Naive B cell (primary cell): ENCODE measurements at places on chromosomes 1 and 21.

- DNase-seq = no peak
These were observed 9.9 kb downstream of the KCNJ15 start for GRCh38 chr21:38266732-38267131.

DNA sequence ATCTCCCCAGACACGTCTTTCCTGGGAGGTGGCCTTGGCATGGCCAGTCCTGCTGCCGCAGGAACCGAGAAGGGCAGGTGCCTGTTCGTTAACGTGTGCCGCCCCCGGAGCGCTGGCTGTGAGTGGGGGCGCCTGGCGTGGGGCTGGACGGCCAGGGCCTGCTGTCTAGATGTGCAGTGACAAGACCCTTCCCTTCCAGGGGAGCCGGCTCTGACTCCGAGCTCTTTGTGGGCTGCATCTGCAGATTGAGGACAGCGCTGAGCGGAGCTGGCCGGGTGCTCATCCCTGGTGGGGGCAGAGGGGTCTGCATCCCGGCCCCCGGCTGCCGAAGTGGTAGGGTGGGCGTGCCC is 13.0 kb downstream of the COL18A1 start:
- no peak for DNase-seq

GRCh38 chr1:59898927-59899326 is 27.6 kb downstream of the CYP2J2 start:
- no peak for DNase-seq

- DNase-seq = no peak
These were observed 93.4 kb upstream of the KCNE2 start for GRCh38 chr21:34270411-34270810.

- no peak for DNase-seq
These were observed 638 bp upstream of the OLIG2 start for GRCh38 chr21:33025106-33025488.

GRCh38 chr1:236149696-236150228 is 7.4 kb downstream of the GPR137B start:
- DNase-seq = no peak

DNA sequence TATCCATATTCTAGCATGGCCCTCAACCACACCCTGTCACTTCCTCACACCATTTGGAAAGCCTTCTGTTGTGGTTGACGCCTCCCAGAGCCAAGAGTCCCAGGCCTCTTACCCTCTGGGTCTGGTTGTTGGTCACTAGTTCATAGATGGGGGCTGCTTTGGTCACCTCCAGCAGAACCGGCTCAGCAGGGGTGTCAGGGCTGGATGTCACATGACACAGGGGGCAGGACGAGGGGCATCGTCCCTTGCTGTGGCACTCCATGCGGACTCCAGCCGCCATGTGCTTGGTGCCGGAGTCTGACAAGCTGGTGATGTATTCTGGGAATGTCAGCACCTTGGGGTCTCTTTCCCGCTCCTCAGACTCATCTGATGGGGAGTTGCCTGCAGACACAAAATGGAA is 270.1 kb downstream of the ASTN1 start:
- DNase-seq = no peak

- DNase-seq = no peak
These were observed 14.8 kb downstream of the RSBN1 start for GRCh38 chr1:113797472-113797871.

- DNase-seq = no peak
These were observed 844 bp upstream of the MEAF6 start for GRCh38 chr1:37515185-37516034.

GRCh38 chr21:27248814-27249213 is 281.9 kb upstream of the ADAMTS5 start:
- no peak for DNase-seq

GRCh38 chr1:173508541-173508940 is 31.4 kb downstream of the PRDX6 start:
- DNase-seq = no peak

DNA sequence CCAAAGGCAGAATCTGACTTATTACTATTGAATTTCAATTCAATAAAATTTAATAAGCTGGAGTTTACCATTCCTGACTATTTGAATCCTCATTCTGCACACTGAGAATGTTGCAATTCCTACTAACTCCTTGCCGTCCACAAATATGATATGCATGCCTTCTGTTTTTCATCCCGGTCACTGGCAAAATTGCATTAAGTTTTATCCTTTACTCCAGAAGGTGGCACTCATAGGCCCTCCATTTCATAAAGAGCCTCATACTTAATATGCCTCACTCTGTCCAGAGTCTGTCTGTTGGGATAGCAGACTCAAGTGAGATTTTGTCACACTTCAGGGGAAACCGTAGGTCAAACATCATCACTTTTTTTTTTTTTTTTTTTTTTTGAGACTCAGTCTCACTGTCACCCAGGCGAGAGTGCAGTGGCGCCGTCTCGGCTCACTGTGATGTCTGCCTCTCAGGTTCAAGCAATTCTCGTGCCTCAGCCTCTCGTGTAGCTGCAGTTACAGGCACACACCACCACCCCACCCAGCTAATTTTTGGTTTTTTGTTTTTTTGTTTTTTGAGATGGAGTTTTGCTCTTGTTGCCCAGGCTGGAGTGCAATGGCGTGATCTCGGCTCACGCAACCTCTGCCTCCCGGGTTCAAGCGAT is 27.3 kb downstream of the F11R start:
- no peak for DNase-seq

DNA sequence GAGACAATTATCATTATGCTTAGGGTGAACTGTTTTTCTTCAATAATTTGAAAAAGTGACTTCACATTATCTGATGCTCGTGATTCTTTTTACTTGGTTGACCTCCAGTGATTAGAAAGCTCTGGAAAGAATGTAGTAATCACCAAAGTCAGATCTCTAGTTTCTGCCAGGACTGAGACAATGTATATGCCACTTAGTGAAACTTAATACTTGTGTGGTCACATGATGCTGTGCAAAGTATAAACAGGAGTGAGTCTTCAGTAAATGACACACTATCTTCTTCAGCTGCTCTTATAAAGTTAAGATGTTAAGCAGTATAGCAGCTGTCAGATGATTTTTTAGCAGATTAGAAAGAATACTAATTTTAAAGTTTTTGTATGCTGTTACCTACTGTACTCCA is 17.2 kb downstream of the VCAM1 start:
- no peak for DNase-seq

DNA sequence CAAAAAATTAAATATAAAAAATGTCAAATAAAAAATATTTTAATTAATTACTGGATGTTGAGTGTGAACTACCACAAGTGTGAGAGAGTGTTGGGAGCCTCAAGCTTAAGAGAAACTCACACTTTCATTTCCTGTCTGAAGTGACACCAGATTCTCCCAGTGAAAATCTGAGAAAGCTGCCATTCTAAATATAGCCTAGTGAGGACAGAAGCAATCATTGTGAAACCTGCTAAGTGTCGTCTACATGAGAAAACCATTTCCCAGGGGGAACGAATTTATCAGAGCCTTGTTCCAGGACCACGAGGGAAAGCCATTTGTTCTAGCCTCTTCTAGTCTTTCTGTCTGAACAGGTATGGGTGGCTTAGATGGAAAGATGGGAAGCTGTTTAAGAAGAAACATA is 329.3 kb upstream of the PRMT6 start:
- DNase-seq = no peak

- peak; percentile 57 for DNase-seq
These were observed 44.1 kb upstream of the SLC25A33 start for GRCh38 chr1:9494936-9495758.

DNA sequence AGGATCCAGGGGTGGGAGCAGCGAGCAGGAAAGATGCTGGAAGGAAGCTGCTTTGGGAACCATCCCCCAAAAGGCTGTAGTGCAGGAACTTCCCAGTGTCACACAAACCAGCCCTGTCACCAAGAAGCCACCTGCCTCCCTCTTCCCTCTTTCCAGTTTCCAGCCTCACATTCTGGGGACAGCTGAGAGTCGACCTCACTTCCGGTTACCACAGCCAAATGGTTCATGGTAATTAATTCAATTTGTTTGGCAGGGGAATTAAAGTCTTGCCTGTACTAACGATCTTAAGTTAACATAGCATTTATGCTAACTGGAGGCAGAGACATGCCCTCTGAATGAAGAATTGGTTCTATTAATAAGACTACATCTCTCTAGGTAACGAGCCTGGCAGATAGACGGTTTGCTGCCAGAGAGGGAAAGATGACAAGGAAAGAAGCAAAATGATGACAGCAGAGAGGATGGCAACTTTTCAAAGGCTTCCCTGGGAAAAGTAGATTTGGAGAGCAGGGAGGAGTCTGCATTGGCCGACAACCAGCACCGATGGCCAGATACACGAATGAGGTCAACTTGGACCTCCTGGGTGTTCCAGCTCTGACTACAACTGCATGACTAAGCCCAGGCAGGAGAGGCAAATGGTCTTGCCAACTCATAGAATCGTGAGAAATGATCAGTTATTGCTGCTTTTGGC is 64.1 kb downstream of the TMCO4 start:
- DNase-seq = no peak

GRCh38 chr1:7326366-7326765 is 444.7 kb upstream of the VAMP3 start:
- no peak for DNase-seq

GRCh38 chr1:167158111-167158812 is 62.4 kb upstream of the POU2F1 start:
- DNase-seq = no peak

GRCh38 chr1:27590917-27591508 is 12.9 kb downstream of the AHDC1 start:
- no peak for DNase-seq

GRCh38 chr1:193318347-193318746 is 131.9 kb upstream of the B3GALT2 start:
- no peak for DNase-seq

DNA sequence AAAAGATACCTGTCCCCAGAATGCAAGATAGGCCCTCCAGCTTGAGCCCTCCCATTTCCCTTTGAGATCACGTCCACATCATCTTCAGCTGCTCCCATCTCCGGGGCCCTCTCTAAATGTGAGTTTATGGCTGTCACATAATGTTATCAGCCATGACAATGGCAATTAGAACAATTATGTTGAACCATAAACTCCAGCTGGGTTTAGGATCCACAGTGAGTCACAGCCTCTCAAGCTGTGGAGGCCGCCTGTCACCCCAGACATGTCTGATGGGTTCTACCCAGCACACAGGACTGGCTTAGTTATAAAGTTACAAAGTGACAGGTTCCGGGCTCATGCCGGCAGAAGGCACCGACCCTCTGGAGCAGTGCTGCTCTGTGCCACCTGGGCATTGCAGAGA is 597.3 kb downstream of the PTPRU start:
- DNase-seq = no peak

GRCh38 chr1:48785869-48786268 is 9.2 kb upstream of the BEND5 start:
- DNase-seq = no peak

DNA sequence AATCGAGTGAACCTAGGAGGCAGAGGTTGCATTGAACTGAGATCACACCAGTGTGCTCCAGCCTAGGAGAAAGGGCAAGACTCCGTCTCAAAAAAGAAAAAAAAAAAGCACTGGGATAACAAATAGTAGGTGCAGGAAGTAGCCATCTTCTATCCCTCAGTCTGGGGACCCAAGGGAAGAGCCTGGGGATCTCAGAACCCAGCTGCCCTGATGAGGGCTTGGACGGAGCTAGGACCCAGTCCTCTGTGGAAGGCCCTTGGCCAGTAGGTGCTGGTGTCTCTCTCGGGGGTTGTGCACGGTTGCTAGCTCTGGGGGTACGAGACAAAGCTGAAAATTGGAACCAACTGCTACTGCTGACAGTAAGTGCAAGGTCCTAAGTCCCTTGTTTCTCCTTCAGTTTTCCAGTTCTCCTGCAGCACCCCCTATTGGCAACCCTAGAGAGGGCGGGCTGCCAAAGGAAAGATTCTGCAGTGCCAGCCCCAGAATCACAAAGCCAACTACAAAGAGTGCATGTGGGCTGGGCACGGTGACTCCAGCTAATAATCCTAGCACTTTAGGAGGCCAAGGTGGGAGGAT is 57.6 kb upstream of the KIF1B start:
- DNase-seq = peak; percentile 2

DNA sequence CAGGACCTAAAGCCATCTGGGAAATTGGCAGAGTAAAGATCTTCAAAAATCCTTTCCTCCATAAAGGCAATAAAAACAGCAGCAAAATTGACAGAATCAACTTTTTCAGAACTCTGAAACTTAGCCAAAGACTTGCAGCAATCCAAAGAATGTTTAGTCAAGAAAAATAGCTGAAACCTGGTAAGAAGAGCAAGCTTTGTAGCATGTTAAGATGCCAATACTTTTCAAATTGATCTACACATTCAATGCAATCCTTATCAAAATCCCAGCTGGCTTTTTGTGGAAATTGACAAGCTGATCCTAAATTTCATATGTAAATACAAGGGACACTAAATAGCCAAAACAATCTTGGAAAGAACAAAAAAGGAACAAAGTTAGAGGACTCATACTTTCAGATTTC is 23.8 kb upstream of the FAM163A start:
- no peak for DNase-seq

GRCh38 chr1:44346878-44347277 is 8.2 kb downstream of the ERI3 start:
- no peak for DNase-seq

- DNase-seq = no peak
These were observed 1031.5 kb upstream of the ADGRL2 start for GRCh38 chr1:80769208-80769750.

- DNase-seq = no peak
These were observed 3.3 kb downstream of the RIMS3 start for GRCh38 chr1:40662151-40662550.

DNA sequence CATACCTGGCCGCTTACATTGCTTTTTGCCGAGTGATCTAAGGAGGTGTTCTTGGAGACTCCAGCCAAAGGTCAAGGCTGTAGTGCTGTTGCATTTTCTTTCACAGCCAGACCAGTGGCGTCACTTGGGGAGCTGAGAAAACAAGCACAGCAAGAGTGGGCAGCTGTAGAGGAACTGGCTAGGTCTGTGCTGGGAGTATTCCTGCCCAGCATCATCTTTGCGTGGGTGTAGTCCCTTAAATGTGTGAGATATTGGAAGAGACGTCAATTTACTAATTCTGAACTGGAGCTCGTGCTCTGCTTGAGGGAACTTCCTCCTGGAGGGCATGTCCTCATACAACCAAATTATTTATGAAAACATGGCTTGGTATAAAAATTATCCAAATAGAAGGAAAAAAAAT is 10.2 kb downstream of the UBIAD1 start:
- no peak for DNase-seq

GRCh38 chr21:43701936-43702784 is 16.8 kb upstream of the PDXK start:
- no peak for DNase-seq

GRCh38 chr1:153612111-153612754 is 704 bp downstream of the S100A16 start:
- no peak for DNase-seq

DNA sequence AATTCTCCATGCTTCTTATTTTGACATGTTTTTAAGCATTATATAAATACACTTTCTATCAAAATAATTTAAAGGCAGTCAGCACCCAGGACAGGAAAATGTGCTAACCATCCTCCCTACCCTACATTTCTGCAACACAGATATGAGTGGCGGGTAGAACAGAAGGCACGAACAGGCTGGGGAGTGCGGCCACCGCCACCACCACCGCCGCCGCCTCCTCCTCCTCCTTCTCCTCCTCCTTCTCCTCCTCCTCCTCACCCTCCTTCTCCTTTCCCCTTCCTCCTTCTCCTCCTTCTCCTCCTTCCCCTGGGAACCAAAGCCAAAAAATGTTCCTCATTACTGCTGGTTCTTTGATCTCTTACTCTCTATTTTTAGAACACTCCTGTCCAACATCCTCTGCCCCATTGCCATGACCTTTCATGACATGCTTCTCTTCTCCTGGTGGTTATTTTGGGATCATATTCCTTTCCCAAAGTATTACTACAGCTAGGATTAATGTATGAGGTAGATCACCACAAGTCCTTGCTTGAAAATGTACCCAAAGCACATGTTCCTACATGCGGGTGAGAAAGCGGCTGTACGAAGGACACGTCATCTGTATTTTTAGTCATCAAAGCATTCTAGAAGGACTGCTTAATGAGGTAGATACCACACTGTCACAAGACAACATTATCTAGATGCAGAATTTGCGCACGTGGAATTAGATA is 24.5 kb upstream of the CCN1 start:
- no peak for DNase-seq
